ENCODE measurements at places on chromosomes 5 and 9. TPM values are rescaled to one million over a fixed set of nuclear protein-coding genes. Genes with fewer than 3 reads are reported as not detected.

SPINK7 gene
- not detected for total RNA-seq

MCIDAS gene
- total RNA-seq, result 0.16 TPM

SOX30 gene
- total RNA-seq, result 0.50 TPM

STK10 gene
- total RNA-seq, result 158 TPM

DMRT3 gene
- total RNA-seq, result not detected

KCNMB1 gene
- total RNA-seq, result not detected

FOXD4L3 gene
- total RNA-seq, result not detected

CCDC183 gene
- 0.41 TPM for total RNA-seq

N4BP3 gene
- total RNA-seq, result 3.7 TPM

IFNA13 gene
- total RNA-seq, result not detected

TAF11L5 gene
- not detected for total RNA-seq

FOXD4L5 gene
- total RNA-seq, result 0.37 TPM

CFAP90 gene
- not detected for total RNA-seq

FOXD4 gene
- 0.22 TPM for total RNA-seq

SLC34A3 gene
- total RNA-seq, result not detected

MELK gene
- total RNA-seq, result 37.2 TPM

Measured in activated T-helper 17 cell treated with anti-CD3 and anti-CD28 coated beads, Interleukin-2, amount 50 U/mL, for 72 hours (primary cell).